ENCODE measurements at places on chromosomes 13 and 19. TPM values are rescaled to one million over a fixed set of nuclear protein-coding genes. Genes with fewer than 3 reads are reported as not detected.

Gene IGFL2
- not detected for total RNA-seq

Gene KIR3DL2
- total RNA-seq: not detected

Gene FGF14
- 7.8 TPM for total RNA-seq

Gene ITM2B
- 79.4 TPM for total RNA-seq

Gene PRTN3
- total RNA-seq: not detected

Gene GZMM
- not detected for total RNA-seq

Gene IL12RB1
- under 0.01 TPM for total RNA-seq

Gene KASH5
- total RNA-seq: not detected

Gene ZNF613
- total RNA-seq: 11.2 TPM

Gene ITGBL1
- total RNA-seq: 45.1 TPM

Gene ZNF556
- under 0.01 TPM for total RNA-seq

Gene ATP4B
- not detected for total RNA-seq

Gene PGLYRP1
- not detected for total RNA-seq

Gene PTH2
- total RNA-seq: not detected

Gene COMMD6
- 56.2 TPM for total RNA-seq

Gene LILRB4
- not detected for total RNA-seq

Gene ATP8A2
- 0.26 TPM for total RNA-seq

Gene TGFBR3L
- total RNA-seq: 1.3 TPM

Gene CERS1
- total RNA-seq: 1.5 TPM

Gene GSX1
- total RNA-seq: not detected

Gene CD33
- total RNA-seq: not detected

Gene TSHZ3
- total RNA-seq: 17.3 TPM

Gene ZNF682
- total RNA-seq: 1.3 TPM

Gene ZNF296
- not detected for total RNA-seq

Gene CYP4F2
- total RNA-seq: not detected

Gene HIPK4
- 0.17 TPM for total RNA-seq

Gene RPS15
- total RNA-seq: 369 TPM

Gene KLK3
- total RNA-seq: not detected

Gene ZNF585A
- 5.1 TPM for total RNA-seq

Gene APOE
- 339 TPM for total RNA-seq

Gene PDX1
- not detected for total RNA-seq

Gene TLE6
- total RNA-seq: 0.51 TPM

Gene MOB3A
- 12.8 TPM for total RNA-seq

Gene PAK4
- 2.8 TPM for total RNA-seq

Gene TSSK6
- 5.8 TPM for total RNA-seq

Gene DUS3L
- total RNA-seq: 18.7 TPM

Gene FFAR3
- total RNA-seq: not detected

Gene FSD1
- total RNA-seq: 8.7 TPM

Gene C1QTNF9B
- 0.83 TPM for total RNA-seq

Gene LRRC63
- total RNA-seq: under 0.01 TPM

Gene SLC10A2
- total RNA-seq: not detected

Gene SYNGR4
- total RNA-seq: not detected

Gene DAND5
- not detected for total RNA-seq

Gene ZNF285
- 5.0 TPM for total RNA-seq

Gene ACP5
- total RNA-seq: 1.2 TPM

Gene TMEM86B
- 1.3 TPM for total RNA-seq
